Activated T-cell treated with anti-CD3 and anti-CD28 coated beads, Interleukin-2, amount 50 U/mL, for 24 hours (primary cell): ENCODE measurements at places on chromosomes 2 and 18.

- no peaks in the 10 kb centered on the region for H3K4me1 ChIP-seq
- no peak for DNase-seq
- no peak overlapping the region for H3K27ac ChIP-seq
- H3K4me3 ChIP-seq, result no peak overlapping the region
- H3K36me3 ChIP-seq, result no peaks in the 10 kb centered on the region
These were observed 18.4 kb upstream of the PIEZO2 start for GRCh38 chr18:11167778-11168177.

DNA sequence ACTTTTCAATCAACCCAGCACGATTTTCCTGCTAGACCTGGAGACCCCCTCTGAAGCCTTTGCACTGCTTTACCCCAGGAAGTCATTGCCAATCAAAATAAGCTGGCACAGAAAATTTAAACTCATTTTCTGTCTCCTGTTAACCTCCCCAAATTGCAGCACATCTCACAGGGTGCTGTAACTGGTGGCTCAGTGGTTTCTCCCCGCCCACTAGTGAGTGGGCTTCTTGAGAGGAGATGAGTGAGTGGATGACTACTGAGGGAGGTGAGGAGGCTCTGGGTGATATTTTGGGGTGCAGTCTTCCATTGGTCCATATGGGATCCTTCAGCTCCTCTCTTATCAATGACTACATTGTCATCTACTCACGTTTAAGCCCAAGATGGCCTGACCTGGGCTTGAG, 239.8 kb upstream of the HS6ST1 start:
- no peak overlapping the region for H3K27ac ChIP-seq
- no peaks in the 10 kb centered on the region for H3K4me1 ChIP-seq
- H3K4me3 ChIP-seq, result no peak overlapping the region
- H3K36me3 ChIP-seq, result no peaks in the 10 kb centered on the region
- H3K27me3 ChIP-seq, result no peaks in the 10 kb centered on the region
- DNase-seq, result no peak

DNA sequence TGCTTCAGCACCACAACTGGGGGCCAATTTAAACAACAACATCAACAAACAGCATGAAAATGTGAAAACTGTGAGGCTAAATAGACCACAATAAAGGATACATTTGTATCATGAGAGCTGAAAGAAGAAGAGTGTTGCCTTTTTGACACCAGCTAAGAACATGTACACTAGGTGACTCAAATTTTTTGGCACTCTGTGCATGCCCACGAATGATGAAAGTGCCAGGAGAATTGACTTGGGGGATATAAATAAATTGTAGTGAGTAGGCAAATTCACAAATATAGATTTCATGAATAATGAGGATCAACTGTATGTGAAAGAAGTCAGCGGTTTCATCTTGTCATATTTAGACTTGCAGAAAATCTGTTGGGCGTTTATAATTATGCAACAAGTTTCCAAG, 1388.0 kb upstream of the LRRTM1 start:
- DNase-seq, result no peak
- no peak overlapping the region for H3K27ac ChIP-seq
- no peaks in the 10 kb centered on the region for H3K4me1 ChIP-seq
- H3K27me3 ChIP-seq, result no peaks in the 10 kb centered on the region

- no peaks in the 10 kb centered on the region for H3K27me3 ChIP-seq
- no peaks in the 10 kb centered on the region for H3K36me3 ChIP-seq
- no peaks in the 10 kb centered on the region for H3K4me1 ChIP-seq
- no peak for DNase-seq
- no peak overlapping the region for H3K27ac ChIP-seq
These were observed 519.4 kb downstream of the TDRD15 start for GRCh38 chr2:21643180-21643579.

- peaks cover 17% of the 10 kb centered on the region for H3K4me1 ChIP-seq
- DNase-seq, result no peak
- peaks cover 10% of the 10 kb centered on the region for H3K27me3 ChIP-seq
- no peak overlapping the region for H3K4me3 ChIP-seq
- H3K27ac ChIP-seq, result no peak overlapping the region
These were observed 5.3 kb downstream of the FHL2 start for GRCh38 chr2:105393373-105394055.

GRCh38 chr2:32832821-32833220, 113.9 kb upstream of the LTBP1 start:
- no peak for DNase-seq
- H3K4me3 ChIP-seq, result no peak overlapping the region
- peaks cover 3% of the 10 kb centered on the region for H3K4me1 ChIP-seq
- H3K27me3 ChIP-seq, result no peaks in the 10 kb centered on the region

- no peak overlapping the region for H3K27ac ChIP-seq
- peaks cover 5% of the 10 kb centered on the region for H3K36me3 ChIP-seq
- H3K4me3 ChIP-seq, result no peak overlapping the region
- H3K27me3 ChIP-seq, result no peaks in the 10 kb centered on the region
These were observed 73.0 kb upstream of the NOSTRIN start for GRCh38 chr2:168729455-168729854.

- H3K27ac ChIP-seq, result no peak overlapping the region
- H3K4me3 ChIP-seq, result no peak overlapping the region
- H3K4me1 ChIP-seq, result no peaks in the 10 kb centered on the region
- DNase-seq, result peak; percentile 58
These were observed 10.2 kb upstream of the THNSL2 start for GRCh38 chr2:88159955-88160415.

GRCh38 chr2:232576995-232577394, 26.5 kb downstream of the EIF4E2 start:
- peaks cover 83% of the 10 kb centered on the region for H3K36me3 ChIP-seq
- H3K4me1 ChIP-seq, result peaks cover 14% of the 10 kb centered on the region
- no peaks in the 10 kb centered on the region for H3K27me3 ChIP-seq
- H3K4me3 ChIP-seq, result no peak overlapping the region
- no peak for DNase-seq

GRCh38 chr2:25698752-25699151, 25.4 kb upstream of the DTNB start:
- no peaks in the 10 kb centered on the region for H3K36me3 ChIP-seq
- DNase-seq, result no peak
- H3K4me1 ChIP-seq, result peaks cover 4% of the 10 kb centered on the region
- no peak overlapping the region for H3K27ac ChIP-seq
- no peak overlapping the region for H3K4me3 ChIP-seq

DNA sequence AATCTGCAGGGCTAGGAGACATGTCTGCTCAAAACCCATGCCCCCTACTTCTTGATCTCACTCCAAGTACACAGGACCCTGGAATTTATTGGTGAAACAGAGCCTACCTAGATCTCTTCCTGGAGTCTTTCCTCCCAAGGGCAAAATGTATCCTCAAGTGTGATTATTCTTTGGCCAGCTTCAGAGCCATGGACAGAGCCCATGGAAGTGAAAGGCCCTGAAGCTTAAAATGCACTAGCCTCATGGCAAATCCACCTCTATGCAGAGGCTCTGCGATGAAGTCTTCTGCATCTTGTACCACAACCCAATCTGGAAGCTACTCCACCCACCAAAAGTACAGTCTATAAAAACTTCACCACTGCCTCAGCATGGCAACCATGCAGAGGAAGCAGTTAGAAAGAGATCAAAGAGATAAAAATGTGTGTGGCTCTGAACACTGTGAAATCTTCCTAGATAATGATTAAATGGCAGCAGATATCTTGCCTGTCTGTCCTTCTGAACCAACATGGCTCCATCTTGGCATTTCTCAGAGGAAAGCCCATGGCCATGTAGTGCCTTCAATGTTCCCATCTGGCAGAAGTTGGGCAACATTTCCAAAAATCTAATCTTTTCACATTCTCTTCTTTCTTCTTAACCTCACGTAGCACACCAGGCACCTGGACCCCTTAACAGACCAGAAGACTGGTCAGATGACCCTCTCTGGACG, 142.9 kb upstream of the KLF7 start:
- no peak for DNase-seq
- H3K36me3 ChIP-seq, result no peaks in the 10 kb centered on the region
- H3K4me1 ChIP-seq, result peaks cover 21% of the 10 kb centered on the region
- H3K27me3 ChIP-seq, result no peaks in the 10 kb centered on the region
- H3K27ac ChIP-seq, result no peak overlapping the region

GRCh38 chr2:28633746-28634145, 117.9 kb upstream of the PPP1CB start:
- no peak for DNase-seq
- no peaks in the 10 kb centered on the region for H3K36me3 ChIP-seq
- H3K27me3 ChIP-seq, result no peaks in the 10 kb centered on the region

- no peak overlapping the region for H3K4me3 ChIP-seq
- DNase-seq, result no peak
- H3K36me3 ChIP-seq, result no peaks in the 10 kb centered on the region
- no peak overlapping the region for H3K27ac ChIP-seq
- no peaks in the 10 kb centered on the region for H3K4me1 ChIP-seq
These were observed 492.3 kb upstream of the TMEFF2 start for GRCh38 chr2:192687015-192687414.

DNA sequence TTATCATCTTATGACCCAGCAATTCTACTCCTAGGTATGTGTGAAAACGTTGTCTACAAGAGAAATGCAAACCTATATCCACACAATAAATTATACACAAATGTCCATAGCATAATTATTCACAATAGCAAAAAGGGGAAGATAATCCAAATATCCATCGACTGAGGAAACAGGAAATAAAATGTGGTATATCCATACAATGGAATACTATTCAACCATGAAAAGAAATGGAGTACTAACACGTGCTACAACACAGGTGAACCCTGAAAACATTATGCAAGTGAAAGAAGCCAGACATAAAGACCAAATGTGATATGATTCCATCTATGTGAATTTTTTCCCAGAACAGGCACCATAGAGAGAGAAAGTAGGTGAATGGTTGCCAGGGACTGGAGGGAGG, 72.1 kb downstream of the ACOXL start:
- H3K27me3 ChIP-seq, result peaks cover 81% of the 10 kb centered on the region
- H3K27ac ChIP-seq, result no peak overlapping the region
- DNase-seq, result no peak

DNA sequence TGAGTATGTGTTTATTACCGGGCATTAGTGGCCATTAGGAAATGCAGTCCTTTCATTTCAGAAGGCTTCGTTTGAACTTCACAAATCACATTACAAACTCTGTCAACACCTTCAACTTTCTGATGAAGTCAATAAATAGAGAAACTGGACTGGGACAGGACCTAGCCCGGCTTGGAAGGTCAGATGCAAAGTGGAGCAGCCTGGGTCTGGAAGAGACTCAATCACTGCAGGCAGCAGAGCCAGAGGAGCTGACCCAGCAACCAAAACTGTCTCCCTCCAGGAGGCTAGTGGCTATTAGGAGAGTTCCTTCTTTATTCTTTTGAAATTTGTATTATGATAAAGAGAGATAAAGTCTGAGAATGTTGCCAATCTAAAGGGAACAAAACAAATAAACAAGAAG, 167.2 kb upstream of the SPOPL start:
- H3K4me1 ChIP-seq, result no peaks in the 10 kb centered on the region
- H3K36me3 ChIP-seq, result no peaks in the 10 kb centered on the region
- H3K27ac ChIP-seq, result no peak overlapping the region
- no peaks in the 10 kb centered on the region for H3K27me3 ChIP-seq

- no peaks in the 10 kb centered on the region for H3K36me3 ChIP-seq
- H3K4me3 ChIP-seq, result no peak overlapping the region
- H3K27me3 ChIP-seq, result no peaks in the 10 kb centered on the region
These were observed 304.6 kb downstream of the PARD3B start for GRCh38 chr2:204849892-204850291.

GRCh38 chr2:219906114-219907010, 278.9 kb downstream of the SLC4A3 start:
- no peak for DNase-seq
- H3K4me3 ChIP-seq, result no peak overlapping the region
- no peaks in the 10 kb centered on the region for H3K36me3 ChIP-seq
- H3K27ac ChIP-seq, result no peak overlapping the region
- no peaks in the 10 kb centered on the region for H3K4me1 ChIP-seq

DNA sequence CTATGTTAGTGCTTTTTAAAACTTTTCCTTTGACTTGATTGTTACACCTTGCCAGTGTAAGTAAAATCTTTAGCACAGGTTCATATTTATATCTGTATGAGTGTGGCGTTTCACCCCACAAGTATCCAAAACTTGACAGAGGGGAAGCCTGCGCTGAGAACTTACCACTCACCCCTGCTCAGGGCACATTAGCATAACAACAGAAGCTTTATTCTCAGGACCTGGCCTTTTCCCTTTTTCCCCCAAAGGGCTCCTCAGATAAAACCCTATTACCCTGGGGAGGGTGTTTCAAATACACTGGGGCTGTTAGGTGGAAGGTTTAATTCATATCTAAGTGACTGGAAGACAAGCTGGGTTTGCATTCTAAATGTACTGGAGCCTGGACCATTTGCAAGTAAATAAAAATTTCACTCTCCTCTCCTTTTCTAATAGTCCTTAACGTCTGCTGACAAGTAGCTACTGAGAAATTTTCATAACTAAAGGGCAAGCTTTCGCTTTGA, 276.6 kb downstream of the RNF152 start:
- DNase-seq, result no peak
- peaks cover 21% of the 10 kb centered on the region for H3K27me3 ChIP-seq
- no peaks in the 10 kb centered on the region for H3K4me1 ChIP-seq

DNA sequence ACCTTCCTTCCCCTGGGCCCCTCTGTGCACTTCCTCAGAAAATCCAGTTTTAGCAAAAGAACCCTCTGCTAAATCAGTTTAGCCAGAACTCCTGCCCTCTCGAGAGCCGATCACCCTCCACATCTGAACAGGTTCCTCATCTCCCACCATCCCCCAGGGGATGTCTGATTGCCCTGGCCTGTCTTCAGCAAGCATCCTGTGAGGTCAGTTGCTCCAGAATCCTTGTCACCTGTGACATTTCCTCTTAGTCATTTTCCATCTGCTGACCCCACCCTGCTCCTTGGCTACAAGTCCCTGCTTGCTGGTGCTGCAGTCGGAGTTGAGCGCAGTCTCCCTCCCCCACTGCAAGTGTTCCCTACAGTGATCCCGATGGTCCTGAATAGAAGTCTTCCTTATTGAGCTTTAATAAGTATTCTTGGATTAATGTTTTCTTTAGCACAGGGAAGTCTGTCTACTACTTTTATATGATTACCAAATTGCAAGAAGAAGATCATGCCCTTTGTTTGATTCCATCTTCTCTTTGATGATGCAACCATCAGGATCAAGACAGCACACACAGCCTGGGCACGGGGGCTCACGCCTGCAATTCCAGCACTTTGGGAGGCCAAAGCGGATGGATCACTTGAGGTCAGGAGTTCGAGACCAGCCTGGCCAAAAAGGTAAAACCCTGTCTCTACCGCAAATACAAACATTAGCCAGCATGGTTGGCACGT, 30.9 kb upstream of the UBE2F start:
- H3K4me3 ChIP-seq, result no peak overlapping the region
- no peaks in the 10 kb centered on the region for H3K27me3 ChIP-seq
- H3K36me3 ChIP-seq, result no peaks in the 10 kb centered on the region
- H3K4me1 ChIP-seq, result peaks cover 37% of the 10 kb centered on the region

GRCh38 chr2:47437287-47437686, 34.3 kb downstream of the MSH2 start:
- DNase-seq, result no peak
- no peak overlapping the region for H3K4me3 ChIP-seq
- no peaks in the 10 kb centered on the region for H3K27me3 ChIP-seq
- peaks cover 59% of the 10 kb centered on the region for H3K36me3 ChIP-seq
